Activated CD4-positive, alpha-beta T cell treated with anti-CD3 and anti-CD28 coated beads for 48 hours (primary cell): ENCODE measurements at places on chromosomes 3 and 15.

- DNase-seq = no peak
Measured at GRCh38 chr3:151428386-151428785, 32.5 kb downstream of the IGSF10 start.

GRCh38 chr15:70150405-70150747 is 52.7 kb upstream of the TLE3 start:
- DNase-seq = no peak

DNA sequence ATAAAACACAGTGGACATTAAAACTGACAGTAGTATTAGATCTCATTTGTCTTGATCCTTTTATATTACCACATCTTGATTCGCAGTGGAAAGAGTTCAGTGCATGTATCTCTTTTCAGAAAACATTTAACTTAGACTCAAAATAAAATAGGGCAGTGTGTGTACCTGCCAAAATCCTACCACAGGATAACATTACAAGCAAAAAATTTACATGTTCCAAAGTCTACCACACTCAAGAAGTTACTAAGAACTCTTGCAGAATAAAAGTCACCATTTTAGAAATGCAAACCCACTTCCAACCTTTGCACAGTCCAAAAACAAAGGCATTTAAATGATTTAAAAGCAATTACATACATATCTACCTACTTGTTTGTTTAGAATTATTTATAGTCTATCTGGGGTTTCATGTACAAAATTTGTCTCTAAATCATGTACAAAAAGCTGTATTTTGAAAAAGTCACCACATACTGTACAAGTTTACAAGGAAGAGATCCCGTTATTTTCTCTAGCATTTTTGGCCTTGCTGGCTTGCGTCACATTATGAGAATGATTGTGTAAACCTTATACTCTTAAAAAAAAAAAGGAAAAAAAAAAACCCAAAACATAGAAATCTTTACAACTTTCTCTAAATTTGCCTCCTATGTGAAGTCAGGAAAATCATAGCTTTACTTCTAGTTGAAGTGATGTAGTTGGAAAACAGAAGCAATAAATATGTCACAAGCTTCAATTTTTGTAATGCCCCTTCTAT is 153.8 kb downstream of the ADAM10 start:
- DNase-seq = no peak

- DNase-seq = no peak
Measured at GRCh38 chr3:69787436-69788168, 48.3 kb downstream of the MITF start.

DNA sequence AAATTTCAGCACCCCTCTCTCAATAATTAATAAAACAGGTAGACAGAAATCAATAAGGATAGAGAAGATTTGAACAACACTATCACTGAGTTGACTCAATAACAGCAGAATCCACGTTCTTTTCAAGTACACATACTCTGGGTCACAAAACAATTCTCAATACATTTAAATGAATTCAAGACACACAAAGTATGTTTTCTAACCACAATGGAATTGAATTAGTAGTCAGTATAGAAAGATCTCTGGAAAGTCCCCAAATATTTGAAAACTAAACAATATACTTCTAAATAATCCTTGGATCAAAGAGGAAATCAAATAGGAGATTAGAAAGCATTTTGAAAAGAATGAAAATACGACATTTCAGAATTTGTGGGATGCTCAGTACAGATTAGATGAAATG is 40.0 kb downstream of the TKT start:
- DNase-seq = no peak

DNA sequence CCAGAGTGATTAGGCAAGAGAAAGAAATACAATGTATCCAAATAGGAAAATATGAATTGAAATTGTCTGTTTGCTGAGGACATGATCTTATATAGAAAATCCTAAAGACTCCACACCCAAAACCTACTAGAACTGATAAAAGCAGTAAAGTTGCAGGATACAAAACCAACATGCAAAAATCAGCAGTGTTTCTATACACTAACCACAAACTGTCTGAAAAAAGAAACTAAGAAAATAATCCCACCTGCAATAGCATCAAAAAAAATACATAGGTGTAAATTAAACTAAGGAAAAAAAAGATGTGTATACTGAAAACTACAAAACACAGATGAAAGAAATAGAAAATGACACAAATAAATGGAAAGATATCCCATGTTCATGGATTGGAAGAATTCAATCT is 203.6 kb upstream of the SETMAR start:
- DNase-seq = no peak

GRCh38 chr3:110362751-110363150 is 708.9 kb upstream of the NECTIN3 start:
- DNase-seq = no peak
